ENCODE measurements at places on chromosomes 2 and 18.
A peak's percentile ranks its signal among the peaks of the same experiment; 100 is the strongest.

- DNase-seq = no peak
Measured at GRCh38 chr2:239387811-239388210, 13.0 kb downstream of the HDAC4 start.

DNA sequence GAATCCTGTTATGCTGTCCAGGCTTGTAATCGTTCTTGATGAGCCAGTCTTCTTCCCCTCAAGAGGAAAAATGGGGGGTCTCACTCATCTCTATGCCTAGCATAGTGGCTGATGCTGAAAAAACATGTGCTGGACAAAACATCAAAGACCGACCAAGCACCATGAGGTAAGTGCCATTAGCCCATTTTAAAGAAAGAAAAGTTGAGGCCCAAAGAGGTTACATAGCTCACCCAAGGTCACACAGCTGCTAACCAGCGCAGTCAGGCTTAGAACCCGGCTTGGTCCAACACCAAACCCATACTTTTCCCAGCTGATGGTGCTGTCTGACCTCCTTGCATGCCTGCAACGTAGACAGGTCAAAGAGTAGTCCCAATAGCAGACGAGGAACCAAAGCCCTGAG, 156.4 kb downstream of the INHBB start:
- no peak for DNase-seq

DNA sequence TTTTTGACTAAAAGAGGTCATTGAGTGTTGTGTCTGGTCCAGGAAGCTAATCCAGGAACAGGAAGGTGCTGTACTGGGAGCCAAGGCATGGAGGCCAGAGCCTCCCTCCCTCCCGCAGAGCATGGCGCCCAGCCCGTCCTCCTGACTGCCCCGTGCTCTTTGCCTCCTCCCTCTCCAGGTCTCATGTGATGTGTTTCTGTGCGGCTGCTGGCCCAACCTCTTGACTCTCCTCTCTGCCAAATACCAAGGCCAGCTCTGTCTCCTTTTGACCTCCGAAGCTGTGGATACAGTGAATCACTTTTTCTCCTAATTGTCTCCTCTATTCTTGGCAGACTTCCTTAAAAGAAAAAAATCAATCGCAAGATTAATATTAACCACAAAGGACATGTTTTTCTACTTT, 284.1 kb downstream of the PHLPP1 start:
- DNase-seq = no peak

GRCh38 chr2:102238039-102238756, 51.4 kb downstream of the IL1RL2 start:
- no peak for DNase-seq

DNA sequence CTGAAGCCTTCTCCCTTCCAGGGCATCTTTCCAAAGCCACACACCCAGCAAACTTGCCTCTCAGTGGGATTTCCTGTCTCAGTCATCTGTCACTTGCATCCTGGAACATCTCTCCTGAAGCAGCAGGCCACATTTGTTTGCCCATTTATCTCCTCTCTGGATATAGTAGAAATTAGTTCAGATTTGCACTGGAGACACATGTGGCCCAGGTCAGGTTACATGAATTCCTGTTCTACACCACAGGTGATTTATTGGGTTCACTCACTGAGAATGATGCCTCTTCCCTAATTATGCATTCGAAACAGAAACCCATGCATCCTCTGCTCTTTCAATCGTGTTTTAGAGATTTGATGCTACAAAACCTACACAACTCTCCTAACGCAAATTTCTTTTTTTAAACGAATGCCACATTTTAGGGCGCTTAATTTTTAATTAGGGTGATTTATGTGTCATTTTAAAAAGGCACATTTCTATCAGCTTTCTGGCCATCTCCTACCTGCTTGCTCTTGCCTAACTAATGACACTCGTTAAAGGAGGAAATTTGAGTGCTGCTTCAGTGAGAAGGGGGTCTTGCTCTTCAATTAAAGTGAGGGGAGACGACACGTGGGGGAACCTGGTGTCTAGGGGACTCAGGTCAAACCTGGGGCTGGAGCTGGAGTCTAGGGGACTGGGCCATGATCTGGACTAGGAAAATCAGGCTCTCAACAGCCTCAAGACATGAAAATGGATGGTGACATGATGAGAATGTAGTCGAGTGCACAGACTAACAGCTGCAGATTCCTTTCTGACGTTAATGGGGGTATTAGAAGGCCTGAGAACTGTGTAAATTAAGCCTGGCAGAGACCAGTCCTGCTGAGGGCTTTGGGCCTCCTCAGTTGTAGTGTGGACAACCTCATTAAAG, 221.4 kb downstream of the CLIP4 start:
- DNase-seq = peak; percentile 28

DNA sequence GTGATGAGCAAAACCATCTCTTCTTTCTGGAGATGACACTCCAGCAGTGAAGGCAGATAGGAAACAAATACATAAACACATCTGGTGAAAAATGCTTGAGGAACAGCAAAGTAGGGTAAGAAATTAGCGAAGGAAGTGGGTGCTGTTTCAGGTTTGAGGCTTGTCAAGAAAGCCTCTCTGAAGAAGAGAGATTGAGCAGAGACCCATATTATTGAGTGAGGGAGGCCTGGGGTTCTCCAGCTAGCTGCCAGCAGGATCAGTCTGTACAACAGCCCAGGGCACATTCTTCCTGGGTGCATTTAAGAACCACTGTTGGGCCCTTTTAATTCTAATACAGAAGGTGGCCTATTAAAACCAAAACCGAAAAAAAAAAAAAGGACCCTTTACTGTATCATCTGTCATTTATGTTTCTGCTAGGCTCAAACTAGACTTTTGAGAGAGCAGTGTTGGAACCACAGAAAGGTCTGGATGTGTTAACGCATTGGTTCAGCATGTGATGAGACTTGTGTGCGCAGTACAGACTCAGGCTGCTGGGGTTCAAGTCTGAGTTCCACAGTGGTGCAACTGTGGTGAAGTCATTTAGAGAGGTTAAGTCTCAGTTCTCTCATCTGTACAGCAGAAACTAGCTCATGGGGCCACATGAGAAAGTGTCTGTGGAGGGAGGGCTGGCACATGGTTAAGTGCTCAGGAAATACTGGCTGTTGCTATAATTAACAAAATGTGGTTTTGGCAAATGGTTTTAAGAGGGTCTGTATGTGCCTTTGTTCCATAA, 28.9 kb downstream of the MGAT5 start:
- no peak for DNase-seq

GRCh38 chr18:35588122-35588521, 6.6 kb downstream of the GALNT1 start:
- DNase-seq = no peak

GRCh38 chr18:31634331-31634713, 42.6 kb downstream of the TTR start:
- no peak for DNase-seq

DNA sequence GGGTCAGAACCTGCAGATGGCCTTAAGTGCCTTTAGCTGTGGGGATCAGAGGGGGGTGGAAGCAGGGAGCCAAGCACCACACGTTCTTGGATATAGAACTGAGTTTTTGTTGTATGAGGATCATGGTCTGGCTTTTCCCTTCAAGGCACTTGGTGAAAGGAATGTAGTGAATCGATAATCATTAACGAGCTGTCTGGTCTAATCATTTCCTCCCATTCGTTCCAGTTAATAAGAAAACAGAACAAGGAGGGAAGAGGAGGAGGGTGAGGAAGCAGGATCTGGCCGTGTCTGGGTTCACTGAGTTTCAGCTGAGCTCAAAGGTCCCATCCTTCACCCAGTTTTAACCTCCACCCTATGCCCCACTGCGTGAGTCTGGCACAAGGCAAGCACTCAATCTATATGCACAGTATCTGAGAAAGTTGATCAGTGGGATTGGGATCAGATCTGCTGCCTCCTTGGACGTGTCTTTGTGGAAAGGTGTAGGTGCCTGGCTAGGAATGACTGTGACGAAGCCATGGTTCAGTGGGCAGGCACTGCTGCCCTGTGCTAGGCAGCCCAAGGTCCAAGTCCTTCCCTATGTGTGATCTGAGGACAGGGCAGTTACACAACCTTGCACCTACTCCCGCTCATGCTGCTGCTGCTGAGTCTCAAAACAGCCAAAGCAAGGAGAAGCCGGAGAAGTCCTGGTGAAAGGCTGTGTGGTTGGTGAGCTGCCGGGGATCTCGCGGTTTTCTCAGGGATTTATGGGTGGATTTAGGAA, 54.8 kb downstream of the GALNT14 start:
- DNase-seq = no peak

DNA sequence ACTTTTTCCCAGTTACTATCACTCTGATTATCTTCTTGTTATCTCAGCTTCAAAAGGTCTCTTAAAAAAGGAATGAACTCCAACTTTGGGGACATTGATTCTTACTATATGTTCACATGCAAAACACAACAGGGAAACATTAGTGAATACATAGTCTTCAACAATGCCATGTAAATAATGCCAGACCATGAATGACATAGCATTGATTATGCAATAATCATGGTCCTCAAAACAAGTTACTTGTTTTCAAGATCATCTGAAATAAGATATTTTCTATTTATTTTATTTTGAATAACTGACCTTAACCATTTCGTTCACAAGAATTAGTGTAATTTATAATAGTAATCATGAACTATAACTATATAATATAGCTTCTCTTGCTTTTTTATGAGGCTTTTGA, 902.3 kb downstream of the MBD2 start:
- no peak for DNase-seq

GRCh38 chr2:153105829-153106578, 372.6 kb downstream of the RPRM start:
- DNase-seq = no peak

DNA sequence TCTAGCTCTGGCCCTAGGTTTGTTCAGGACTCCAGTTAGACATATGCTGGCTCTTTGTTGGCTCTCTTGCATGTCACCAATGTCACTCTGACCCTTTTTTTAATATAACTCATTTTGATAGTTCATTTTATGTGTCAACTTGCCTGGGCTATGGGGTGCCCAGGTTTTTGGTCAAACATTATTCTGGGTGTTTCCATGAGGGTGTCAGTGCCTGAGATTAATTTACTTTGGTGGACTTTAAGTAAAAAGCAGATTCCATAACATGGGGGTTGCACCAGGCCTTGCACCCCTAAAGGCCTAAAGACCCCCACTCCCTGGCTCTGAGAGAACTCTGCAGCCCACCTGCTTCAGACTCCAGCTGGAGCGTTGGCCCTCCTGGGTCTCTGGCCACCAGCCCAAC, 48.1 kb upstream of the SNTG2 start:
- no peak for DNase-seq

DNA sequence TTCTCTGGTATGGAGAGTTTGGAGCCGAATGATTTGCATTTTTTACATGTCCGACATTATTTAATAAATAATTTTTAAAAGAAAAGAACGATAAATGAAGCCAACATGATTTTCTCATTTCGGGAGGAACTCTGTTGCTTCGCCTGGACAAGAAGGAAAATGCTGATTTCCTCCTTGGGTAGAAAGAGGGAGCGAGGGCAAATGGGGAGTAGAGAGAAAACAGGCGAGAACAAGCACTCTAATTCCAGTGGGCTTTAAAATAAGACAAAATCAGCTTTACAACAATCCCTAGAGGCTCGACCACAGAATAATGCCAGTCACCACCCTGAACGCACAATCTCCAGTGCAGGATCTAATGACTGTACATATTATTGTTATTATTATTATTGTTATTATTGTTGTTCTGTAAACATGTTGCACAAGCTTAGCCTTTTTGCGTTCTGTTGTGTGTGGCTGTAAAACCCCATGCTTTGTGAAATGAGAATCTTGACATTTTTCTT, 3.7 kb downstream of the DLX1 start:
- DNase-seq = no peak

DNA sequence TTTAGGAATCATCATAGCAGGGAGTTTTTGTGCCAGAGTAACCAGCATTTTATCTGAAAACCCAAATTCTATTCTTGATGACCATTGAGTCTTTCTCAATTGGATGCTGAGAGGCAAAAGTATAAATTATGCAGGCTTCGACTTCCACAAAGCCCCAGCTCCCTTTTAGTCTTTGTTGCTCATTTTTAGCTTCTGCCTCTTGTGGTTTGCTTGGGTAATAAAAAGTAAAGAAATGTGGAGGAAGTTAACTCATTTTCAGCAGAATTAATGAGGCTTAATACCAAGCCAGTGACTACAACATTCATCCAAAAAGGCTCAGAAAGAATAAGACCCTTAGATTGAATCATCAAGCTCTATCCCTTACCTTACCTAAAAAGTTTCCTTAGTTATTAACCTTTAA, 18.6 kb downstream of the ERMN start:
- DNase-seq = no peak

GRCh38 chr18:7741640-7742039, 174.5 kb downstream of the PTPRM start:
- no peak for DNase-seq

GRCh38 chr18:54267701-54268100, 1.6 kb upstream of the POLI start:
- DNase-seq = no peak

DNA sequence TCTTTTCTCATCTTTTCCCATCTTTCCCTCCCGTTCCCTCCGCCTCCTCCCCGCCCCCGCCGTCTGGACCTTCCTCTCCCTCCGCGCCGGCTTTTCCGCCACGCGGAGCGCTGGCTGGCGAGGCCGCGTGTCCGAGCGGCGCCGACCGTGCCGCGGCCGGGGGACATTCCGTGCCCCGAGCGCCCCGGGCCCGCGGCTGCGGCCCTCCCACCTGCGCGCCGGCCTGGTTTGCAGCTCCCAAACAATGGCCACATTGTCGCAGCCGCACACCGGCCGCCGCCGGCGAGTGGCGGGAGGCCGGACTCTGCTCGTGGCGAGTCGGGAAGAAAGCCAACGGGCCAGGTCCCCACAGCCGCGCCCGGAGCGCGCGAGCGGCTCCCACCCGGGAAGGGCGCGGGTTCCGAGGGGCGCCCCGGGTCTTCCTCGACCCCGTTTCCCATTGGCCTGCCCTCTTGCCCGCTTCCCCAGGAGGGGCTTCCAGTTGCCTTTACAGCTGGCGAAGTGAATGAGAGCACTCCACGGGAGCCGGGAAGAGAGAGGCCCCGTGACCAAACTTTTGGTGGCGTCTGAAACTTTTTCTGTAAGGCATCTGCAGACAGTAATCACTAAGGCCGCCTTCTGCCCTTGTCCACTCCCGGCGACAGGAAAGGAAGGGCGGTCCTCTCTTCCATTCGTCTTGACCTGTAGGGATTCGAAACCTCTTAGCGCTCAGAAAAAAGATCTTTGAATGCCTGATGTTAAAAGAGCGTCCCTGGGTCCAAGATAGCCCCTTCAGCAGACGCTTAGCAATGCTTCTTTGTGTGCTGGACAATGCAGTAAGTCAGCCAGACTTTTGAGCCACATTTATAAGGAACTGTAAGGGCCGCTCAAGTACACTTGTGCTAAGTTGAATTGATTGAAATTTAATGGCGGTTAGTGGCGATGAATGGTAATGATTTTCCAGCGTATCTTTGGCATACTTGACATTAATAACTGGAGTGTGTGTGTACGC, 6.2 kb downstream of the GLI2 start:
- no peak for DNase-seq

GRCh38 chr18:53509886-53510285, 714.6 kb downstream of the MBD2 start:
- no peak for DNase-seq

- DNase-seq = no peak
Measured at GRCh38 chr18:9038277-9038871, 64.1 kb upstream of the NDUFV2 start.

GRCh38 chr2:170201734-170202393, 23.9 kb downstream of the MYO3B start:
- DNase-seq = no peak

GRCh38 chr2:176729706-176730569, 460.7 kb downstream of the MTX2 start:
- peak; percentile 80 for DNase-seq

Measured in COR-L47 (cell line).